Activated naive CD4-positive, alpha-beta T cell treated with anti-CD3 and anti-CD28 coated beads, Interleukin-2, amount 50 U/mL, for 72 hours (primary cell): ENCODE measurements at places on chromosomes 4 and X.
A peak's percentile ranks its signal among the peaks of the same experiment; 100 is the strongest.

- DNase-seq, result no peak
Observed at GRCh38 chr4:119646347-119647071, 17.9 kb upstream of the PDE5A start.

DNA sequence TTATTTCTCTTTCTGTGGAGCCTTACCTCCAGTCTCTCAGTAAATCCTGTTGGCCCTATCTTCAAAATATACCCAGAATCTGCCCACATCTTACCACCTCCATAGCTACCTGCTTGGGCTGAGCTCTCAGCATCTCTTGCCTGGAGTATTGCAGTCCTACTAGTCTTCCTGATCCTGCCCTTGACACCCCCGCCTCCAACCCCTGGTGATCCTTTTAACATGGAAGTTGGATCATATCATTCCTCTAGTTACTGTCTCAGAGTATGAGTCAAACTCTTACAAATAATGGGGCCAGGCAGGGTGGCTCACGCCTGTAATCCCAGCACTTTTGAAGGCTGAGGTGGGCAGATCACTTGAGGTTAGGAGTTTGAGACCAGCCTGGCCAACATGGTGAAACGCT lies 43.1 kb upstream of the SETD7 start:
- DNase-seq, result no peak

- no peak for DNase-seq
Observed at GRCh38 chr4:85703096-85703495, 228.1 kb downstream of the ARHGAP24 start.

DNA sequence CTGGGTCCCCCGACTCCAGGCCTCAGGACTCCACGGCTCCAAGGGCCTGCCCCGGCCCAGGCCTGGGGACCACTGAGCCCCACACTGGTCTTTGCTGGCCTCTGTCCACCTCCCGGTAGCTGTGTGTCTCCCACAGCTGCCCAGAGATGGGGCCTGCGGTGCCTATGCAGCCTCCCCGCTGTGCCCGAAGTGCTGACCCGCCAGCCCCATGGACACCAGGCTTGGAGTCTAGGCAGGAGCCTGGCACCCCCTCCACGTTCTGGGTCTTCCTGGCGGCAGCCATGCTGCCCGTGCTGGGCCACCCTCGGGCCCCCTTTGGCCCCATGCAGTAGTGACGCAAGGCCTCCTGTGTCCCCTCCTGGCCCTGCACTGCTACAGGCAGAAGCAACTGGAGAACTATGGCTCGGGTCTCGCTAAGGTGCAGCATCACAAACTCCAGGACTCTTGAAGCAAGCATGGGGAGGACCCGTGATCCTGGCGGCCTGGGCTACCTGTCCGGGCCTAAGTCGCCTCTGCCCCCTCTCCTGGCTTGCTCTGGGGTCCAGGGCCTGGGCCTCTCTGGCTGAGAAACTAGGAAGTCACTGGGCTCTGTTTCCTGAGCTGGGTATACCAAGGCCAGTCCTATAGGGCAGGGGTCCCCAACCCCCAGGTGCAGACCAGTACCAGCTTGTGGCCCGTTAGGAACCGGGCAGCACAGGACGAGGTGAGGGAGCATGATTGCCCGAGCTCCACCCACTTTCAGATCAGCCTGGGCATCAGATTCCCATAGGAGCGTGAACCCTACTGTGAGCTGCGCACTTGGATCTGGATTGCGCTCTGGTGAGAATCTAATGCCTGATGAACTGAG lies 917 bp downstream of the MYL5 start:
- DNase-seq, result no peak

- DNase-seq, result no peak
Observed at GRCh38 chrX:133314281-133314680, 96.1 kb upstream of the TFDP3 start.

GRCh38 chrX:68084765-68085164 lies 348.5 kb downstream of the OPHN1 start:
- DNase-seq, result no peak

DNA sequence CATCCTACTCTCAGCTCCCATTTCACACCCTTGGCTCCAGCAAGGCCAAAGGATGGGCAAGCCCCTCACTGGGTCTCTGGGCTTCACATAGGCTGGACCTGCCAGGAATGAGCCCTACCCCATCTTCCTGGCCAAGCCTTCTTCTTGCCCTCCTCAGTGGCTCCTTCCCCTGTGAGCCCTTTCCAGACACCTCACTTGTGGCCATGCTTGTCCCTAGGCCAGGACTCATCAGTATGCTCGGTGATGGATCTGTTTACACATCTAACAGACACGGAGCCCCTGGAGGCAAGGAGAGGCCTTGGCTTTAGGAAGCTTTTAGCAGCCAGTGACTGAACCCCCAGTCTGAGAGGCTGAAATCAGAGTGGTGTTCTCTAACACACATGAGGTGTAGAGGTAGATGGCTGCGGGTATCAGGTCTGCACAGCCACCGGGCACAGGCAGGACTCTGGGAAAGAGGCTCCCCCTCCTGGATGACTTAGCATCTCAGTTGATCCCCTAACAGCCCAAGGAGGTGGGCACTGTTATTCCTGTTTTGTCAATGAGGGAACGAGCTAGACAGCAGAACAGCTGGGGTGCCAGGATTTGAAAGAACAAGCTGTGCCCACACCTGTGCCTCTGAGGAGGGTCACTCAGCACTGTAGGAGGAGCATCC lies 44.8 kb downstream of the PPP2R2C start:
- no peak for DNase-seq

DNA sequence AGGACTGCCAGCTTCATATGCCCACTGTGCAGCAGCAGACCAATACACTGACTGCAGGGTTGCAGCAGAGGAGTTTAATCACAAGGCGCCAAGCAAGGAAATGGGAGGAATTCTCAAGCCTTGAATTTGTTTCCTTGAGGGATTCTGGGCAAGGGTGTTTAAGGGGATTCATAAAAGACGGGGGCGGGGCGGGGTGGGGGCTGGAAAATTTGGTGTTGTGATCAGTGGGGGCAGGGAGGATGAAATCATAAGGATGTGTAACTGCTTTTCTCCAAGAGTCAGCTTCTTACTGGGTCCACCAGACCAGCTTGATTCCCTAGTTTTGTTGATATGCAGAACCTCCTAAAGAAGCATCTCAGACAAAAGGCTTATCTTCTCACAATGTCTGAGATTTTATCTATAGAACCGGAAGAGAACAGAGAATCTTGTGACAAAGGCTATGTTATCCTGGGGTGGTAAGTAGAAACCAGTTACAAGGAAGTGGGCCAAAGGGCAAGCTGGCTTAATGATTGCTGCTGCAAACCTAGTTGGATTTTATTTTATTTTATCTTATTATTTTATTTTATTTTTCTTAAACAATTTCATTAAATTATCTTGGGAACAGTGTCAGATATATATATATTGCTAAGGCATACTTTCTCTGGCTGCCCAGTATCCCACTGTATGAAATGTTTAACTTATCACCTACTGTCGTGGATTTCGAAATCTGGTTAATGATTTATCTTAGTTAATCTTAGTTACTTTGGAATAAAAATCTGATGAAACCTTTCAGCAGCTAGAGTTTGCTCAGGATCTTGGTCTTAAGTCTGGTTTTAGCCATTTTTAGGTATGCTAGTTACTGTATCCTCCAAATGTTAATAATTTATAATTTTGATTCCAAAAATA lies 276.4 kb downstream of the RPA4 start:
- DNase-seq, result no peak

- DNase-seq, result peak; percentile 60
Observed at GRCh38 chrX:71111141-71111843, at the start of gene IL2RG. TSS of gene IL2RG (minus strand) at chrX:71111577. CDS start at chrX:71111539, 38 bp downstream.

- DNase-seq, result no peak
Observed at GRCh38 chr4:104967034-104967401, 179.7 kb upstream of the TET2 start.

DNA sequence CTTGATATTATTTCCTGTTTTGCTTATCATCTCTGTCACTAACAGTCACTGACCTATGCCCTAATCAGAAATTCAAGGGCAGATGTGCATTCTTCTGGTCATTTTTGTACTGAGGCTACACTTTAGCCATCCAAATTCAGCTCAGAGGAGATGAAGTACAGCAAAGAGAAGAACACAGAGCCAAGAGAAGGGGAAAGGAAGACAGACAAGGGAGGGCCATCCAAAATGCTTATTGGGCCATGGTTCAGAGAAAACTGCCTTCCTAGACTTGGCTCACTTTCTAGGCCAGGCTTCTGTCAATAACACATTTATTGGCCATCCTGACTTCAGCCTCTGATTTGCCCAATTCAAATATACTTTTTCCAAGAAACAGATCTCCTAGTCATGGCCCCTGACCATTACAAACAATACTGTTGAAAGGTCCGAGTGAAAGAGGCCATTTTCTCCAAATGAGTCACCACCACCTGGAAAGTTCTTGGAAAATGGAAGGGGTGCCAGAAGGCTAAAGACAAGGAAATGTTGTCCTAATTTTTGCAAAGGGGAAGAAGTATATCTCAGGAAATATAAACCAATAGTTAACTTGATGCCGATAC lies 56.4 kb downstream of the DCX start:
- DNase-seq, result no peak

DNA sequence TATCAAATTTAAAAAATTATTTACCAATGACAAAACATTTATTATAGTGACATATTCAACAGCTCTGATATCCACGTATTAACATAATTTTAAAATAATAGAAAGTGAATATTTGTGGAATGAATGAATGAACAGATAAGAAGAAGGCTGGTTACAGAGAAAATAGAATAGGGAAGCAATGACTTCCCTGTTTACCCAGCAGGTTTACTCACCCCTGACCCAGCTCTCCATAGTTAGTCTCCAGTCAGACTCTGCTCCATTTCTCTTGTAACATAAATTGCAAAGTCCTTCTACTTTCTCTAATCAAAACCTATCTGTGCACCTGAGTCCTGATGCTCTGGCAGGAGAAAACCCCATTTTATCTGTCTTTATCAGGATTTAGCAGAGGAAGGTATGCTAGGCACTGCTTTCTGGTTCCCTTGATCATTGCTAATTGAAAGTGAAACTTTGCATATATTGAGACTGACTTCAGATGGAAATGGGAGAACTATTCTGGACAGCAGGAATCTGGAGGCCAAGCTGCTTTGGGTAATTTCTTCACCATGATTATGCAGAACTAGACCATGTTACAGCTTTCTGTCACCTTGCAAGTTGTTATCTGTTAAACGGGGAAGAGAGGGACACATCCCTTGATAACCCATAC lies 363.0 kb downstream of the FAT4 start:
- no peak for DNase-seq

GRCh38 chr4:6989331-6989923 lies 53.7 kb upstream of the TADA2B start:
- no peak for DNase-seq

DNA sequence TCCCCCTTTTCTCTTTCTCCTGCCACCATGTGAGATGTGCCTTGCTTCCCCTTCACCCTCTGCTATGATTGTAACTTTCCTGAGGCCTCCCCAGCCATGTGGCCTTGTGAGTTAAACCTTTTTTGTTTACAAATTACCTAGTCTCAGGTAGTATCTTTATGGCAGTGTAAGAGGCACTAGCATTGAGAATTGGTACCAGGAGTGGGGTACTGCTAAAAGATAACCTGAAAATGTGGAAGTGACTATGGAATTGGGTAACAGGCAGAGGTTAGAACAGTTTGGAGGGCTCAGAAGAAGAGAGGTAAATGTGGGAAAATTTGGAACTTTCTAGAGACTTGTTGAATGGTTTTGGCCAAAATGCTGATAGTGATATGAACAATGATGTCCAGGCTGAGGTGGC lies 182.0 kb downstream of the CHM start:
- no peak for DNase-seq

DNA sequence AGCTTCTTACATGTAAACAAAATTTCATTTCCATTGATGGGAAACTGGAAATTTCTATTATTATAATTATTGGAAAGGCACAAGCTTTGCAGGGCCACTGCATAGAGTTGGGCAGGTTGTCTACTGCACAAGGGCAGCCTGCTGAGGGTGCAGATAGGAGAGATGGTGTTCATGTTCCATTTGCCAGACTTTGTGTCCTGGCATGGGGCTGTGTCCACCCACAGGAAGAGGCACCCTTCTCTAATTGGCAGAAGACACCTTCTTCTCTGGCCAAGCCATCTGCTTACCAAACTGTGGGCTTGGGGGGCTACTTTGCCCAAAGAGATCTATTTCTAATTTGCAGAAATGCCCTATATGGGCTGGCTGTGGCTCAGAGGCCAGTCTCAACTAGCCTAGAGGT lies 140.7 kb downstream of the GATB start:
- no peak for DNase-seq

DNA sequence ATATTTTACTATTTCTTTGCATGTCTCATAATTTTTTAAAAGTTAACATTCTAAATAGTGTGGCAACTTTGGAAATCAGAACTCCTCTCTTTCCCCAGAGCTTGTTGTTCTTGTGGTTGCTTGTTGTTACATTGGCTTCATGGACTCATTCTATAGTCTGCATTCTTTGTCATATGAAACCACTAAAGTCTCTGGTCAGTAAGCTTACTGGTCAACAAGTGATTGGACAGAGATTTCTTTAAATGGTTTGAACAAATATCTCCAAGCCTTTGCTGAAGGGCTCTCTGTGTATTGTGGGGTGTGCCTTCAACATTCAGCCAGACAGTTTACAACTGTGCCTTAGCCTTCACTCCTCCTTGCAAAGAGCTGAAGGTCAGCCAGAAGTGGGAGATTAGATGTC lies 147.2 kb downstream of the OPHN1 start:
- no peak for DNase-seq

GRCh38 chr4:151165205-151166000 lies 66.0 kb downstream of the RPS3A start:
- no peak for DNase-seq

GRCh38 chr4:46441136-46441859 lies 51.4 kb upstream of the GABRA2 start:
- no peak for DNase-seq

DNA sequence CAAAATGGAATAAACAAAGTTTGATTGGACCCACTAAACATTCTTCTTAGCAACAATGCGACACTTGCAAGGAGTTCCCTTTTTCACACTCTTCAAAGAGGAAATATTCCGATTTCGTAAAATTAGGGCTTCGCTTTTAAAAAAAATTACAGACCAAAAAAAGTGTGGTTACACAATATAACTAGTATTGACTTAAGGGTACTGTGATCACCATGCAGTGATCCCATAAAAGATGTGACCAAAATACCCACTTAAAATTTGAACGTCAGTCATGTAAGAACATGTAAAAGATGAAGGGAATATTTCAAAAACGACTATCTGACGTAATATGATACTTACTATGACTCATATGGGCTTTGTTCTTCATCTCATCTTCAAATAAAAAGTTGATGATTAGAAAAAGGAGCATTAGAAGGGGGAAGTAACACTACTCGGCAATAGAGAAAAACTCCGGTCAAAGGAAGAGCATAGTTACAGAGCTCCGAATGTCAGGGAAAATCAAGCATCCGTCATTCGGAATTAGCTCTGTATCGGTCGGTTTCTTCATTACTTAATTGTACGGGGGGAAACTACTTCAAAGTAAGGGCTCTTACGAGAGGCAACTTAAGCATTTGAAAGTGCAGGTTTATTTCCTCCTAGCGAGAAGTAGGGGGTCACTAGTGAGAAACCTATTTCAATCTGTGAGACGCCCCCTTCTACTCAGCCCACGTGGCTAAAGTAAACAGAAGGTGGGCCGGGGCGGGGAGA lies 1.3 kb upstream of the TET2 start:
- DNase-seq, result no peak
